T-helper 2 cell treated with Interferon-gamma antibody and Interleukin-4, amounts not matched to agents 5 μg/mL and 100 μg/mL, for 36 hours (primary cell): ENCODE measurements at places on chromosomes 7 and 10.

- H3K4me3 ChIP-seq: no peak overlapping the region
- no peaks in the 10 kb centered on the region for H3K27me3 ChIP-seq
- peaks cover 2% of the 10 kb centered on the region for H3K36me3 ChIP-seq
- no peak overlapping the region for H3K27ac ChIP-seq
- DNase-seq: no peak
- H3K4me1 ChIP-seq: peaks cover 40% of the 10 kb centered on the region
Observed at GRCh38 chr10:35349389-35349915, 13.1 kb downstream of the CCNY start.

GRCh38 chr7:157515342-157516041 lies 178.7 kb downstream of the DNAJB6 start:
- no peaks in the 10 kb centered on the region for H3K4me1 ChIP-seq
- no peak for DNase-seq
- no peak overlapping the region for H3K4me3 ChIP-seq
- peaks cover 2% of the 10 kb centered on the region for H3K36me3 ChIP-seq
- H3K27me3 ChIP-seq: peaks cover 20% of the 10 kb centered on the region
- no peak overlapping the region for H3K27ac ChIP-seq

DNA sequence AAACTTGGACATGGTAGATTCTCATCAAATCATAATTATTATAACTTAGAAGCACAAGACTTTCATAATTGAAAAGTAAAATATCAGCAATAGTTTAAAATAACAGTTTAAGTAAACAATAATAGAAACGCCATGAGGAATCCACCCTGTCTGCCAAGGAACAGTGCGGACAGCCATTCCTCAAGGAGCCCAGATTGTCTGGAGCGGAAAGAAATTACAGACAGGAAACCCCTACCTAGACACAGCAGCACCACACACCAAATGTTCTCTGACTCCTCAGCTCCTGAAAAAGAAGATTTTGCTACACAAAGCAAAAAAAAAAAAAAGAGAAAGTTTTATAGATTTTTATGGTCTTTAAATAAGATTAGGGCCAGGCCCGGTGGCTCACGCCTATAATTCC lies 21.5 kb upstream of the SEC61G start:
- H3K27ac ChIP-seq: no peak overlapping the region
- H3K36me3 ChIP-seq: no peaks in the 10 kb centered on the region
- no peaks in the 10 kb centered on the region for H3K27me3 ChIP-seq
- no peaks in the 10 kb centered on the region for H3K4me1 ChIP-seq
- no peak for DNase-seq

- no peak overlapping the region for H3K4me3 ChIP-seq
- H3K36me3 ChIP-seq: no peaks in the 10 kb centered on the region
- H3K27ac ChIP-seq: no peak overlapping the region
- peaks cover 28% of the 10 kb centered on the region for H3K27me3 ChIP-seq
Observed at GRCh38 chr7:128155100-128155740, 85.9 kb upstream of the LEP start.

DNA sequence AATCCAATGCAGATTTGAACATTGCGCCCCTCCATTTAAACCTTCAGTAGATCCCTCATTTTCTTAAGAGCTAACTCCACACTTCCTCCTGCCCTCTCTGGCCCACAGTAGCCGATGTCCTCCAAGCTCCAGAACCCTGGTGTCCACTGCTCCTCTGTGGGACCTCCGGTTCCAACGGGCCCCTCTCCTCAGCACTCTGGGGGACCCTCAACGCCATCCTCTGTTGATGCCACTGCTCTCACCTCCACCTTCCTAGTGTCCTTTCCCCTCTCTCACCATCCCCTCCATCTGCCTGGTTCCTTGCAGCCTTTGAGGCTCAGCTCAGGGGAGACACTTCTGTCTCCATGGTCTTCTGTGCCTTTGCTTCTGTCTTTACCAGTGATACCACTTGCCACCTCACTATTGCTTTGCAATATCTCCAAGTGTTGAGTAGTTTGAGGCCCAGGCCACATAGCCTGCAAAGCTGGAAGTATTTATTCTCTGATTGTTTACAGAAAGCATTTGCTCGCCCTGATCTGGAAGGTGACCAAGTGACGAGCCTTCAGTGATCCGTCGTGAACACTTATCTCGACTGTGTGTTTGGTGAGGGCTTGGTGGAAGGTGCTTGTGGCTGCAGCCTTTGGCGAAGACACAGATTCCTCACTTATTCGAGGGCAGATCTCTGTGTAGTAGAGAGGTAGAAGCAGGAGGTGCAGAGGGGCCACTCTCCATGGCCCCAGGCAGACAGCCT lies 104.8 kb upstream of the SHH start:
- no peaks in the 10 kb centered on the region for H3K27me3 ChIP-seq
- no peak overlapping the region for H3K4me3 ChIP-seq

DNA sequence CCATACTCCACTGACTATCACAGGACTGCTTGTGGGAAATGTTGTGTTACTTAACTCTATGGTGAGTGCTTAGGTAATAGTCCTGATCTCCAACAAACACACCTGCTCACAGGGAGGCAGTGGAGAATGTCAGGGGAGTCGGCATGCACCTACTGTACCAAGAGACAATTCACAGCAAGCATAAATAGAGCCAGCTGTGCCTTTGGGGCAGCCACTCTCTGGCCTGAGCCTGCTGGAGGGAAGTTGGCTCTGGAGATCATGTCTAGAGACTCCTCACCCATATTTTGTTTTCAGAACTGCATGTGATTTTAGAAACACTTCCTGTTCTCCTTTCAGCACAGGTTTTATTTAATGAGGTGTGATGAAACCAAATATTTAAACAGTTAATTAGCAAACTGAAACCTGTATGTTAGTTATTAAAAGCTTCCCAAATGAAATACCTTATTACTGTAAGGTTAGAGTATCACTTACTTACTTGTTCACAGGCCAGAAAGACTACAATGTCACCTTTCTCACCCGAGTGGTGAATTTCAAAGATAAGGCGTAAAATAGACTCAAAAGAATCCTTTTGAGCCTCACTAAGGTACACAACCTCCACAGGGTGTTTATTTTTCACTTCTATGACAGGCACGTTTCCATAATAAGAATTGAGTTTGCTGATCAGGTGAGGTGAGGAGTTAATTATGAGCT lies 21.8 kb downstream of the DHX32 start:
- no peak overlapping the region for H3K27ac ChIP-seq
- DNase-seq: no peak
- no peak overlapping the region for H3K4me3 ChIP-seq
- no peaks in the 10 kb centered on the region for H3K4me1 ChIP-seq
- H3K36me3 ChIP-seq: peaks cover 3% of the 10 kb centered on the region

DNA sequence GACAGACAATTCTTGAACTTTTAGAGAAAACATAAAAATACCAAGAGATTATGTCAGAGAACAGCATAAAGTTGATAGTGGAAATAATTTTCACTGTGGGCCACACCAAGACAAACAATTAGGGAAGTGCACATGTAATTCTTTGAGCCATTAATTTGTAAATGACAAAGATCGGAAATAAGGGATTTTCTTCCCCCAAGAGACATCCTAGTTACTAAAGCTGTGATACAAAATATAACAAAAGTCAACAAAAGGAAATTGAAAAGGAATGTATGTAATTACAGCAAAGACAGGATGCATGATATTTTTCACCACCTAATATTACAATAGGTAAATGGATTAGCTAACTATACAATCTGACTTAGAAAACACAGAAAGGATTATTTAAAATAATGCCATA lies 12.4 kb upstream of the LRRC72 start:
- no peaks in the 10 kb centered on the region for H3K4me1 ChIP-seq
- H3K27ac ChIP-seq: no peak overlapping the region
- H3K27me3 ChIP-seq: no peaks in the 10 kb centered on the region
- no peak overlapping the region for H3K4me3 ChIP-seq
- no peak for DNase-seq

DNA sequence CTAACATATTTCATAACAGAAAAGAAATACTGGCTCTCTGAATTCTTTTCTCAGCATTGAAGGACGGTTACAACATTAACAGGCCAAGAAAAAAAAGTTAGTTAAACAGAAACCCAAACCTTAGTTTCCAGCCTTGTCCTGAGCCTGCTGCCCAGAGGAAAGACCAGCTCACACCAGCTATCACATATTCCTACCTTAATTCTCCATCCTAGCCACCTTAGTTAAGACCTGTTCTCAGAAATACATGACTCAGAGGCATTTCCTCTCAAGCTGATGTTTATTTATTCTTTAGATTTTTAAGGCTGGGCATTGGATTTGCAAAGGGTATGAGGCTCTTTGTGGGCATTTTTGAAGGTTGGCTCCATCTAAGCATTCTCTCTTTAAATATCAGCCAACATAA lies 34.3 kb upstream of the ADAM12 start:
- DNase-seq: no peak
- no peak overlapping the region for H3K27ac ChIP-seq
- H3K27me3 ChIP-seq: no peaks in the 10 kb centered on the region
- no peaks in the 10 kb centered on the region for H3K36me3 ChIP-seq
- no peaks in the 10 kb centered on the region for H3K4me1 ChIP-seq

DNA sequence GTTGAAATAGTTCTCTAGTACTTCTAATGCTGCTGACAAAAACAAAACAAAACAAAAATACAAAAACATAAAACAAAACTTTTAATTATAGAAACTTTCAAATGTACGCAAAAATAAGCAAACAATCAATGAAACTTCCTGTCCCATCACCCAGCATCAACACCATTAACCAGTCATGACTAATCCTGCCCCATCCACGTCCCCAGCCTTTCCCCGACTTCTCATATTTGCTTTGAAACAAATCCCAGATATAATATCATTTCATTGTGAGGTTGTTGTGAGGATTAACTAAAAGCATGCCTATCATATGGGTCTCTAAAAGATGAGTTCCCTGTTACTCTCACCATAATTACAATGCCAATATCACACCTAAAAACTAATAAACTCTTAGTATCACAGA lies 55.7 kb downstream of the CSTF2T start:
- no peak overlapping the region for H3K4me3 ChIP-seq
- DNase-seq: no peak
- no peaks in the 10 kb centered on the region for H3K36me3 ChIP-seq
- no peak overlapping the region for H3K27ac ChIP-seq

GRCh38 chr7:21969822-21970221 lies 24.1 kb upstream of the CDCA7L start:
- no peak overlapping the region for H3K4me3 ChIP-seq
- no peak for DNase-seq
- peaks cover 9% of the 10 kb centered on the region for H3K27me3 ChIP-seq
- H3K27ac ChIP-seq: no peak overlapping the region

- H3K4me3 ChIP-seq: no peak overlapping the region
- H3K27ac ChIP-seq: no peak overlapping the region
- H3K27me3 ChIP-seq: peaks cover 23% of the 10 kb centered on the region
- no peak for DNase-seq
- no peaks in the 10 kb centered on the region for H3K36me3 ChIP-seq
Observed at GRCh38 chr7:139901901-139902300, 72.8 kb downstream of the TBXAS1 start.

DNA sequence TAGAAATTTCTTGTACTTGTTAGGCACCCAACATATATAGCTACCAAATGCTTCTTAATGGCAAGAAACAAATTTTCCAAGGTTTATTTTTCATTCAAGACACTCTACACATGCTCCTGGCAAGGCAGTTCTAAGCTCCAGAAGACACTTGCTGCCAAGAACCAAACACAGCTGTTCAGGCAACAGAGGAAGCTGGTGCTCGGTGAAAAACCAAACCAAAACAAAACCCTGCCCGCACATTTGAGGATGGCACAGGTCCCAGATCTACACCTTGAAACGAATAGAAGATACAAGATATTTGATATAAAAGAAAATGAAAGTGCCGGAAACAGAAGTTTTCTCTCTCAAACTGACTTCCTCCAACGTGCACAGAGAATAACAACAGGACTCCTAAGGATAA lies 4.9 kb upstream of the DNTT start:
- peaks cover 9% of the 10 kb centered on the region for H3K27me3 ChIP-seq
- H3K4me1 ChIP-seq: peaks cover 15% of the 10 kb centered on the region
- DNase-seq: no peak

- H3K4me1 ChIP-seq: peaks cover 3% of the 10 kb centered on the region
- H3K27me3 ChIP-seq: peaks cover 12% of the 10 kb centered on the region
- no peaks in the 10 kb centered on the region for H3K36me3 ChIP-seq
Observed at GRCh38 chr10:31075434-31075833, 43.8 kb upstream of the ZNF438 start.

GRCh38 chr7:2873686-2874551 lies 29.8 kb upstream of the GNA12 start:
- H3K36me3 ChIP-seq: no peaks in the 10 kb centered on the region
- H3K4me3 ChIP-seq: no peak overlapping the region
- H3K4me1 ChIP-seq: peaks cover 28% of the 10 kb centered on the region
- no peaks in the 10 kb centered on the region for H3K27me3 ChIP-seq

- no peak overlapping the region for H3K27ac ChIP-seq
- H3K4me3 ChIP-seq: no peak overlapping the region
- H3K4me1 ChIP-seq: no peaks in the 10 kb centered on the region
Observed at GRCh38 chr10:91435241-91435640, 25.1 kb downstream of the HECTD2 start.

GRCh38 chr10:74300666-74301065 lies 149.6 kb downstream of the ADK start:
- DNase-seq: no peak
- H3K27ac ChIP-seq: no peak overlapping the region
- H3K4me3 ChIP-seq: no peak overlapping the region
- H3K36me3 ChIP-seq: no peaks in the 10 kb centered on the region

- no peaks in the 10 kb centered on the region for H3K36me3 ChIP-seq
- no peaks in the 10 kb centered on the region for H3K4me1 ChIP-seq
- no peak overlapping the region for H3K27ac ChIP-seq
- H3K27me3 ChIP-seq: no peaks in the 10 kb centered on the region
Observed at GRCh38 chr10:12668634-12669033, 319.3 kb downstream of the CAMK1D start.

- H3K27me3 ChIP-seq: peaks cover 11% of the 10 kb centered on the region
- peaks cover 4% of the 10 kb centered on the region for H3K4me1 ChIP-seq
- H3K27ac ChIP-seq: no peak overlapping the region
- DNase-seq: peak; percentile 19
Observed at GRCh38 chr7:8249121-8249520, 12.8 kb downstream of the ICA1 start.

- no peaks in the 10 kb centered on the region for H3K4me1 ChIP-seq
- H3K4me3 ChIP-seq: no peak overlapping the region
Observed at GRCh38 chr10:111100198-111100597, 23.4 kb downstream of the ADRA2A start.

- no peaks in the 10 kb centered on the region for H3K36me3 ChIP-seq
- no peak for DNase-seq
- H3K27ac ChIP-seq: no peak overlapping the region
- H3K4me1 ChIP-seq: no peaks in the 10 kb centered on the region
- no peaks in the 10 kb centered on the region for H3K27me3 ChIP-seq
Observed at GRCh38 chr7:57201895-57202210, 69.6 kb upstream of the ZNF479 start.
